ENCODE measurements at places on chromosomes 7 and 10.

GRCh38 chr7:4132221-4132620 lies 549.9 kb upstream of the FOXK1 start:
- no peak for DNase-seq

GRCh38 chr7:103148994-103149807 lies at the start of gene NAPEPLD:
Gene NAPEPLD, minus strand, starts transcription at chr7:103149099. Its CDS starts 20,323 bp downstream, at chr7:103128776.
- peak; percentile 27 for DNase-seq

DNA sequence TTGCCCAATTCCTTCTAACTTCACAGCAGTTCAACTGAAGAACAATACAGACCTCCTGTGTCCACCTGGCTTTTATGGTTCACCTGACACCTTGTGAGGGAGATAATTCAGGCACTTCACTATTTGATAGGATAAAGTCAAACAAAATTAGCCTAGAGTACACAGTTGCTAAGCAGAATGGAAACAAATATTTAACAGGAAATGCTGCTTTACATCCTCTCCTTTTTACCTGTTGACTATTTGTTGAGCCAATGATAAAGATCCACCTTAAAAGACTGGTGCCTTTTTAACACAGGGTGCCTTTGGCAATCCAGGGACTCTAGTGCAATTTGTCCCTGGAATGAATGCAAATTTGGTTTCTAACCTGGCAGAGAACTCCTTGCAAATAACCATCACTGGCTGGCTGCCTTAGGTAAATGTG lies 39.8 kb downstream of the ITPRID1 start:
- DNase-seq: no peak

DNA sequence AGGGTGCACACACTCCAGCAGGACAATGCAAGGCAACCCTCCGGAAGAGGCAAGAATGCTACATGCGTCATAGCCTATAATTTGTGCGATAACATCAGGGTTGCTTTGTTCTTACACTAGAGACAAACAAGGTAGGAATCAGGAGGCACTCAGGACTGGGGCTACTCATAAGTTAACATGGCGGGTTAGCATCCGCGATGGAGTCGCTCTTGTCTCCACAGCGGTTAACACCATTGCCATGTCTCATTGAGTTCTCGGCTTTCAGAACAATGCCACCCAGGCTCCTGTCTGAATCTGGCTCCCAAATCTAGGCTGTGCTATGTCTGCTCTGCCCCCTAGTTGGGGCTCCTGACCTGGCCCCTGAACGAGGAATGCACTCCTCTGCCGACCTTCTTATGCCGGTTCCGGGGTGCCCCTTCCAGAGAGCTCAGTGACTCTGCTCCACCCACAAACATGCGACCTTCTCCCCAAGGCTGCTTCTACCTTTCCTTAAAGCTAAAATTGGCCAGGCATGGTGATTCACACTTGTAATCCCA lies 24.9 kb upstream of the SLF2 start:
- DNase-seq: no peak

DNA sequence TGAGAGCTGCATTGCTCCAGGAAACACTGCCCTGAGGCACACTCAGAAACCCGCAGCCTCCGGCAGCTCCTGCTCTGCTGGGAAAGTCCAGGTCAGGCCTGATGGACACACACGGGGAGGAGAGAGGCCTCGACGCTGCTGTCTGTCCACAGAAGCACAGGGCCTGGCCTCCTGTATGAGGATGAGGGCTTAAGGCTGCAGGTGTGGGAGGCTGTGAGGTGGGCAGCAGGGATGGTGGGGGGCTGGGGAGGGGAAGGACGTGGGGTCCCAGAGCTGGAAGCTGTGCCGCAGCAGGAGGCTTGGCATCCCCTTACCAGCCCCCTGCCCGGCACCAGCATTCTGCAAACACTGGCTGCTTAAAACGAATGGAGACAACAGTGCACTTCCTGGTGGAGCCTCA lies 186.2 kb downstream of the DNAJB6 start:
- DNase-seq: no peak

DNA sequence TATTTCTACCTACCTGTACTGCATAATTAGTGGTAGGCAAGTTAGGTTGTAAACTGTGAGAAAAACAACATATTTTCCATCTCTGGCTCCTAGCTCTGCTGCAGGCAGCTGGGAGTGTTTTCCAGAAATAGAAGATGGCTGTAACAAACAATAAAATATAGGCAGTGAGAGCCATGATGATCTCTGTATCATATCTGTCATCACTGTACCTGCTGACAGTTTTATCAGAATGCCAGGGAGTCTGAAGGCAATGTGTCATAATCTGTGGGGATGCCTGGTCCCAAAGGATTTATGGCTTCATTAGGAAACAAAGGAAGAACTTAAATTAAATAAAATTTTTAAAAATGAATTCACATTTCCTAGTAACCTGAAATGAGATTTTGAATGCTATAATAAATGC lies 160.9 kb upstream of the SMIM30 start:
- no peak for DNase-seq

GRCh38 chr7:92057375-92057774 lies 76.9 kb downstream of the CYP51A1 start:
- no peak for DNase-seq

All from stimulated activated CD8-positive, alpha-beta memory T cell treated with anti-CD3 and anti-CD28 coated beads, Interleukin-7, amount 100 ng/mL, for 1 hour (primary cell).